Stimulated activated CD4-positive, alpha-beta T cell treated with anti-CD3 and anti-CD28 coated beads, Interleukin-1b, Interleukin-23, amount 100 ng/mL, for 1 hour (primary cell): ENCODE measurements at places on chromosomes 1 and 21.

GRCh38 chr1:111201275-111202090 is 1.0 kb upstream of the DENND2D start:
- DNase-seq, result no peak

GRCh38 chr1:37821481-37821880 is 13.5 kb upstream of the YRDC start:
- DNase-seq, result no peak

GRCh38 chr1:53128401-53128800 is 14.0 kb downstream of the SLC1A7 start:
- DNase-seq, result no peak

DNA sequence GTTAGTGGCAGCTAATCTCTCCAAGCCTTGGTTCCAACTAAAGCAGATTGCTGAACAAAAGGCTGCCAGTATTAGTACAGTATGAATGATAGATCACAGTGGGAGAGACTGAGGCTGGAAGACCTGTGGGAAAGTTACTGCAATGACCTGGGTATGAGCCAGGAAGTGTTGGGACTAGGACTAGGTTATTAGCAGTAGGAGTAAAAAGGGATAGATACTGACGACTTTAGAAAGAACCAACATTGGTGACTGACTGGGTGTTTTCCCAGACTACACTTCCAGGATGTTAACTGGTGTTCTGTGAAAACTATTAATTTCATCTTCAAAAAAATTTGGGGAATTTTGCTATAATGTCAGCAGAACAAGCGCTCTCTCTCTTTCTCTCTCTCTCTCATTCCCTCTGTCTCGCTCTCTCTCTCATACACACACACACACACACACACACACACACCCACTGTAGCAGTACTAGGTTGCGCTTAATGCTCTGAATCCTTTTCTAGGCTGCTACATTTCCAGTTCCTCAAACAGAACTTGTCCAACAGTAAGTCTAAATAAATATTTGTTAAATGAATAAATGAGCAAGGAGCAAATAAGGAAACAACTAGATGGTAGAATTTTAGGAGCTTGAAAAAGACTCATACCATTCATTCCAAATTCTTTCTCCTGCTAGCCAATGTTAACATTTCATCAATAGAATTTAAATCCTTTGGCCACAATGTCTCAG is 47.6 kb upstream of the RGS8 start:
- DNase-seq, result no peak

DNA sequence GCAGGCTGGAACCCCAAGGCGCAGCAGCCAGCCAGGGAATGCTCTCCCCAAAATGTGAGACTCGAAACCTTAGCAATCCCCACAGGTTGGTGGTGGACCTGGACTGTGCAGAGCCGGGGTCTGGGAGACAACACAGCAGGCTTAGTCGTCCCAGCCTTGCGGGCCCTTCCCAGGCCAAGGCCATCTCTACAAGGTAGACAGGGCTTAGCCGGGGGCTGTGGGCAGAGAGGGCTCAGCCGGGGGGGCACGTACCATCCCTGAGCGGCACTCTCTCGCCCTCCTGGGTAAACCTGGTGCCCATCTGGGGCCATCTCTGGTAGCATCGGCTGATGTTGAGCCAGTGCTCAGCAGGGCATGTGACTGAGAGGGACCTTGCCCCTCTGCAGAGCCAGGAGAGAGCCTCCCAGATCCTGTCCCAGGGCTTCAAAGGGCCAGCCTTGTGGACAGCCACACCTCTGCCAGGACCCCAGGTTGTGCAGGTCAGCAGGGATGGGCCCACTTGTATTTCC is 2.2 kb upstream of the ACTRT2 start:
- DNase-seq, result no peak

DNA sequence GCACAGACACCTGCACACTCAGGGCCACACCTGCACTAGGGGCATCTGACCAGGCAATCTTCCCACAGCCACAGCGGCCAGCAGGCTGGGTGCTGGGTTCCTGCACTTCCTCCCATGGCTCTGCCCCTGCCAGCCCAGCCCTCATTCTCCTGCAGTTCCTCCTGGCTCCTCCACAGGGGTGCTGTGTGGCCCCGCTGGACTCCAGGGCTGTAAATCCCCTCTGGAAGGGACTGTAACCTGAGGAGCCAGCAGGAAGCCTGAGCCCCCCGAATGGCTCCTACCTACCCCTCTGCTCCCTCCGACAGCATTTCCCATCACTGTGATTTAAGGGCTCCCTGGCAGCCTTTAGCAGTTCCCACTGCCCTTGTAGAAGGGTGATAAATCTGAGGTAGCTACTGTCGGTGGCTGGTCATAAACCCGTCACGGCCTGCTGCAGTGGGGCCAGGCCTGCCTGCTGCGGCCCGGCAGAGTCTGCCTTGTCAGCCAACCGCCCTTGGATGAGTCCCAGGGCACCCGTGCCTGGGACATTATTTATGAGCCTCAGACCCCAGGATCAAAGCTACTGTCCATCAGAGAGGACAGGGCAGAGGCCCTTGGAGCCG is 8.8 kb downstream of the UBL4B start:
- no peak for DNase-seq

DNA sequence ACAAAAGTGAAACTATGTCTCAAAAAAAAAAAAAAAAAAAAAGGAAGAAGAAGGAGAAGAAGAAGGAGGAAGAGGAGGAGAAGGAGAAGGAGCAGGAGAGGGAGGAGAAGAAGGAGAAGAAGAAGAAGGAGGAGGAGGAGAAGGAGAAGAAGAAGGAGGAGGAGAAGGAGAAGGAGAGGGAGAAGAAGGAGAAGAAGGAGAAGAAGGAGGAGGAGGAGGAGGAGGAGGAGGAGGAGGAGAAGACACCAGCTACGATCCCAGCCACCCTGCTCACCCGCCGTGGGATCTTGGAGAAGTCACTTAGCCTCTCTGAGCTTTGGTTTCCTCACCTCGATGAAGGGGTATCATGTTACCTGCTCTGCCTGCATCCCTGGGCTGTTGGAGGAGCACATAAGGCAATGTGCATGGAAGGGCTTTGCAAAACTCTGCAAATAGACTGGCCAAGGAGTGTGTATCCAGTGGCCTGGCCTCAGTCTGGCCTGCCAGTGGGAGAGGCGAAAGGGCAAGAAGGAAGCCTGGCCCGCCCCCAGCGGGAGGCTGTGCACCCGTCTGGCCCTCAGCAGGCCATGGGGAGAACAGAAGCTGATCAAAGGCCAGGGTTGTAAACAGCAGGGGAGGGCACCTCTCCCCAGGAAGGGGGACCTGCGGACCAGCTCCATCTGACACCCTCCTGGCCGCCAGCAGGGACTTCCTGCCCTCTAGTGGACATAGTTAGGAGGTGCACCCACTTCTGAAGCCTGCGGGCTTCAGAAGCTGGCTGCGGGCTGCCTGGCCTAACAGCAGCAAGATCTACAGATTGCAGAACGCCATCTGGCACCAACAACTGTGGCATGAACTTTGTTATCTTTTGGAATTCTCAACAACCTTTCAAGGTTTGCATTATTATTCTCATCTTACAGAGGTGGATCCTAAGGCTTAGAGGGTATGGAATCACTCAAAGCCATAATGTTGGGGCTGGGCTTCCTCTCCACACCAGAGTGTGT is 19.2 kb upstream of the CDK18 start:
- peak; percentile 17 for DNase-seq

DNA sequence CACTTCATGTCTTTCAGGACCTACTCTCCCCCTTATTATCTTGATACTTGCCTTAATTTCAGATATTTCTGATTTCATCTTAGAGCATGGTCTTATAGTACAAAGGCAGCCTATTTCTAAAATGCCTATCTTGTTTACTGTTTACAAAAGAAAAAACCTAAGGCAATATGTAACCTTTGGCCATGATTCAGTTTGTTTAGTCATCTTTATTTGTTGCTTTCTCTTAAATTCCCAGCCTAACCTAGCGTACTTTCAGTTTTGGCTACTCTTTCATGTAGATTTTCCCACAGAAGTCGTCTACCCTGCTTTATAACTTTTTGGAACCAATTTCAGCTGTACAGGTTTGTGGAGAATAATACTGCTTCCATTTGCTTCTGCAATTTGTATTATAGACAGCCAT is 81.8 kb downstream of the KIF1B start:
- no peak for DNase-seq

DNA sequence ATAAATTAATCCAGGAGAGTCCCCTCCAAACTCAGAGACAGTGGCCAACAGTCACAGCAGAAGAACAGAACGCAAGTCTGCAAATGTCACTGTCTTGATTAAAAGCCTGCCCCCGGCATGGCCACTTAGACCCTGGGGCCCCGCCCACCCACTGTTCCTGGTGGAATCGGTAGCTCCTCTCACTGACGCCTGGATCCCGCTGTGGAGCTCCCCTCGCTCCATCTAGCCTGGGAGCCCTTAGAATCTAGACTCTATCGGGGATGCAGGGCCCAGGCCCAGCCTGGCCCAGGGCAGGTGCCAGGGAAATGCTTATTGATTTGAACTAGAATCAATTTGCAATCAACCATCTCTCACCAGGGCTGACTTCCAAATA is 21.4 kb upstream of the PLEKHG5 start:
- DNase-seq, result no peak

DNA sequence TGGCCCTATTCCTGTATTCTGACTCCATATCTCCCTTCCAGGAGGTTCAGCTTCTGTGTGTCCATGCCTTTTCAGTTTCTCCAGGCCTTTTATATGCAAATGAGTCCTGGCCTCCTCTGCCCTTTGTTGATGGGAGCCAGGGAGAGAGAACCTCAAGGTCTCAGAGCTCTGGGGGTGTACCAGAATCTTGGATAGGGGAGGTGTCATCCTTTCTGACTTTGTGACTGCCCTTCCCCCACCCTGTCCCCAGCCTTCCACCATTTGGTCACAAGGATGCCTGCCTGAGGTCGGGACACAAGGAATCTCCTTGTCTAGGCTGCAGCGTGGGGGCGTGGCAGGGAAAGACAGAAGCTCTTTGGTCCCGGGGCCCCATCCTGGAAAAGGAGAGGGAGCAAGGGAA is 18.6 kb downstream of the LURAP1 start:
- DNase-seq, result no peak

- DNase-seq, result no peak
These were observed 37.4 kb downstream of the ACOT11 start for GRCh38 chr1:54585181-54586066.

- peak; percentile 45 for DNase-seq
These were observed at the start of gene ATPAF1 for GRCh38 chr1:46667782-46668760. Gene ATPAF1, minus strand, starts transcription at chr1:46668364. Its CDS starts 42 bp downstream, at chr1:46668322.

- peak; percentile 41 for DNase-seq
These were observed 74.6 kb downstream of the USP24 start for GRCh38 chr1:55140546-55140983.

- no peak for DNase-seq
These were observed 197.3 kb downstream of the FOXD2 start for GRCh38 chr1:47635111-47635510.

- no peak for DNase-seq
These were observed 445.3 kb downstream of the RWDD3 start for GRCh38 chr1:95679262-95679661.

DNA sequence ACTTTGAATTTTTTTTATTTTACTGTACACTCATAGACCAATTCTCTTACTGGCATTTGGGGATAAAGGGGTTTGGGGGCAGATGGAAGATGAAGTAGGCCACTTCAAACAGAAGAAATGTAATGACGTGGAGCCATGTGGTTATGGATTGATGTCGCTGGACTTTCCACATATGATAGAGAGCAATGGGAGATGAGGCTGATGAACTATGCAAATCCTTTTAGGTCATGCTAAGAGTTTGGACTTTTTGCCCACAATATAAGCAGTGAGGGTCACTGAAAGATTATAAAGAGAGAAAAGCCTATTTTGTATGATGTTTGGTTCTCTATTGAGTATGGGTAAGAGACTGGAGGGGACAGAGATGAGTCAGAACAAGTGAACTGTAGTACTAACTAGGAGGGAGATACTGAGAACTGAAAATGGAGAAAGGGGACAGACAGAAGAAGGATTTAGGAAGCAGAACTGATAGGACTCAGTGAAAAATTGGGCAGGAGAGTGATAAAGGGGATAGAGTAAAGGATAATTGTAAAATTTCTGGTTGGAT is 9.2 kb downstream of the C1orf21 start:
- DNase-seq, result no peak

DNA sequence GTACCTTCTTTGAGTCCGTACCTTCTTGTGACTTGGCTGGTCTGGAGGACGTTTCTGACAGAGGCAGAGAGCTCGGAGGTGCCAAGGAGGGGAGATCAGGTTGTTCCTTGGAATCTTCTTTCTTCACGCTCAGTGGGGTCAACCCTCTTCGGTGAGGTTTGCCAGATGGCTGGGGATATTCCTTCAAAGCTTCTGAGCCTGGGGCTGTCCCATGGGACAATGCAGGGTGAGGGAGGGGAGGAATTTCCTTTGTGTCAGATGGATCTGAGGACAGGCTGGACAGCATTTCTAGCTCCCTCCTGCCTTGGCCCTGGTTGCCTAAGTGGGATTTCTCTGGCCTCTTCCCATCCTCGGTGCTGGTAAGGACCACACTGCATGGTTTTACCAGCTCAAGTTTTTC is 95.5 kb upstream of the EDN2 start:
- DNase-seq, result no peak

DNA sequence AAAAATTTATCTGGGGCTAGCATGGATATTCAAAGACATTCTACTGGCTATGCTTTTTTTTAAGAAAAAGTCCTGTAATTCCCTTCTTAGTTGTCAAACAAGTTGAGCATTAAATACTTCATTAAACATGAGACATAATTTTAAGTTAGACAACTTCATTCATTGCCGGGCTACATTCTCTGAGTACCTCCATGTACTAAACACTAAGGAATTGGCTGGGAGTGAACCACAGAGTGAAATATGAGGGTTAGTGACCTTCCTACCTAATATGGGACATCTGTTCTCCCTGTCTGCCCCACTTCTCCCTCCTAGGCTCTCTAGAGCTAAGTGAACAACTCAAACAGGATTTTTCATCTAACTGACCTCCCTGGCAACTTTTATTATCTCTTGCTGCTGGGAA is 370.4 kb downstream of the VAV3 start:
- DNase-seq, result no peak

DNA sequence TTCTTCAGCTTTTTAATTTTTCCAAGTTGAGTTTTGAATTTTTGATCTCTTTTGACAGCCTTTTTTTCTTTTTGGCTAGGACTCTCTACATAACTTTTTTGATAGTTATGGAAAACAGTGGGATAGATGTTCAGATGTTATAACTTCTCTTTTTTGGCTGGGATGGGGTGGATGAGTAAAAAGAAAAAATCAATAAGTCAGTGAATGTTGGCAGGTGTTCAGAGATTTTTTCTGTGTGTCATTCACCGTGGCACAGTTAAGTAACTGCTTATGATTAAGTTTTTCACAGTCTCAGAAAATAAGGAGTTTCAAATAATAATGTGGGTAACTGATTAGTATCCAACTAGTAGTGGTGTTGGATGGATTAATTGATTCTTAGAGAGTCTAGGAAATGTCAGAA is 24.0 kb downstream of the HS2ST1 start:
- DNase-seq, result no peak

DNA sequence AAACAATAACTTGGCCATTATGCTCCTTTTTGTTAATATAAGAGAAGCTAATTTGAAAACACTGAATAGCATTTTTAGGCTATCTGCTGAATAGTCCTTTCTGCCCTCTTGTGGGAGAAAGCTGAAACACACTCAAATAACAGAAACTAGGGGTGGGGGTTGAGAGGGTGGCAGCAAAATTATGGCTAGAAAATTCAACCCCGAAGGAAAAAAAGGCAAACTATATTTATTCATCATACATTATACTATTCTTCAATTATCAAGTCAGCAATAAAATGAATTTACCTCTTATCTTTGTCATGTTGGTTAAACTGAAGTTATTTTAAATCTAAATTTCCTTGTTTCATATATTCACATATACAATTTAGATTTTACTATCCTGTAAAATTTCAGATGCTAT is 255.9 kb downstream of the FAF1 start:
- DNase-seq, result no peak
